ENCODE measurements at places on chromosomes 5 and 9.

DNA sequence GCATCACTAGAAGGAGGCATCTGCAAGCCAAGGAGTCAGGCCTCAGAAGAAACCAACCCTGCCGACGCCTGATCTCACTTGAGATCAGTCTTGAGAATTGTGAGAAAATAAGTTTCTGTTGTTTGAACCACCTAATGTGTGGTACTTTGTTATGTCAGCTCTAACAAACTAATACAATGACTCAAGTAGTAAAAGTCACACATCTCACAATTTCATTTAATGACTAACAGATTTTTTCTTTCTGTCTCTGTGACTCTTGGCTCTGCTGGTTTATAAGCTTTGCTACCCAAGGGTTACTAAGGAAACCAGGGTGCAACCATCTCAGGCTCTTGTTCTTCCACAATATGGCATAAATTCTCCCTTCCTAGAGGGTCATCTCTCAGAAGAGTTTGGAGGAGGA lies 315.8 kb upstream of the GRAMD2B start:
- DNase-seq = no peak

GRCh38 chr9:93305497-93306020 lies 121.6 kb downstream of the WNK2 start:
- DNase-seq = no peak

DNA sequence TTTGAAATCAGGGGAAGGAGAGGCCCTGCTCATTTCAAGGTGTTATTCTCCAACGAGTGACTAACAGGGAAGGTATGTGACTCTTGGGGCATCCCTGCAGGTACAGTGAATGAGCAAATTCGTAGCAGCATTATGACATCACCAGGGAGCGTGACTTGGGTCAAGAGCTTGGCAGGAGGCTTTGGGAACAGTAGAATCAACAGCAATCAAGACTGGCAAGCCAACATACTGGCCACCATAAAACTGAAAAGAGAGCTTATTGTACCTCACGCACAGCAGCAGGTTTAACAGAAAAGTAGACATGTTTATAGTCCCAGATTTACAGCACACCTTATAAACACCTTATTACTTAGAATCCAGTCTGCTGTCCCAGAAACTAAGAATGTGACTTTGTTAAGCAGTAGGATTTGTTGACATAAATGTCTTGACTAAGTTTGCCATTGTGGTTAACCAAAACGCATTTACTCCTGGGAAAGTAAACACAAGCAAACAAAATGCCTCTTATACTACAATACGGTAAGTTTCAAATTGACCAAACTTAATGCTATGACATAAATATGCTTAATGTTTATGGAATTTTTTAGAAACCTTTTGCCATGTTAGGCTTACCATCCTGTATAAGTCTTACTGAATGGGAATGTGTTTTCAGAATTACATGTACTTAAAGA lies 297.8 kb downstream of the NPR3 start:
- no peak for DNase-seq

- DNase-seq = no peak
Observed at GRCh38 chr9:88804254-88804596, 187.0 kb upstream of the S1PR3 start.

DNA sequence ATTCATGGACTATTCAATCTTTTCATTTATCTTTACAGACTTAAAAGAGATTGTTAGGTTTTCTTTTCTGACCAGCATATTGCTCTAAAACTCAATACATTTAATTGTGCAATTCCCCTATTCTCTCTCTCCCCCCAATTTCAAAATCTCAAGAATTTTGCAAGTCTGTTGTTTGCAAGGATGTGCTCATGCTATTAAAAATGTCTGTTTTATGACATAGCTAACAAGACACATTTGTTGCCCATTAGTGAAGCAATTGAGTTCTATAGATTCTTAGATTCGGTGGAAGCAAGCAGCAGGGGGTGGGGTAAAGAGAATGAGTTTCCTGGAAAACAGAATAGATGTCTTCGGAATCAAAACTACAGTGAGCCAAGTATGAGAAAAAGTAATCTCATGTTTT lies 8.5 kb upstream of the CSNK1A1 start:
- peak; percentile 61 for DNase-seq

GRCh38 chr5:173919443-173919842 lies 31.3 kb downstream of the CPEB4 start:
- DNase-seq = no peak

DNA sequence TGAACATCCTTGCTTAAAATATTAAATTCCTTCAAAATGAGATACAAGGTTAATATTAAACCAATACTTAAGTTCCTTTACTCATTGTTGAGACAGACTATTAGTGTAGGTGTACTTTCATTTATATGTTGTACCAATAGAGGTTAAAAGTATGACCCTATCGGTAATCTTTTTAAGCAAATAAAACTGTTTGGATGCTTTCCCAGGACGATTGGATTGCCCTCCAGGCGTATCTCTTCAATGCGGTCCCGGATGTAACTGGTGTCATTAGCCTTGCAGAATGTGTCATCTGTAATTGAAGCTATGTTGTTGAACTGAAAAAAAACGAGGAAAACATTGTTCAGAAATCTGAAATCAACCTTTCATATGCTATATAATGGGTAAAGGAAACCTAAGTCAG lies 18.9 kb downstream of the OGN start:
- no peak for DNase-seq

DNA sequence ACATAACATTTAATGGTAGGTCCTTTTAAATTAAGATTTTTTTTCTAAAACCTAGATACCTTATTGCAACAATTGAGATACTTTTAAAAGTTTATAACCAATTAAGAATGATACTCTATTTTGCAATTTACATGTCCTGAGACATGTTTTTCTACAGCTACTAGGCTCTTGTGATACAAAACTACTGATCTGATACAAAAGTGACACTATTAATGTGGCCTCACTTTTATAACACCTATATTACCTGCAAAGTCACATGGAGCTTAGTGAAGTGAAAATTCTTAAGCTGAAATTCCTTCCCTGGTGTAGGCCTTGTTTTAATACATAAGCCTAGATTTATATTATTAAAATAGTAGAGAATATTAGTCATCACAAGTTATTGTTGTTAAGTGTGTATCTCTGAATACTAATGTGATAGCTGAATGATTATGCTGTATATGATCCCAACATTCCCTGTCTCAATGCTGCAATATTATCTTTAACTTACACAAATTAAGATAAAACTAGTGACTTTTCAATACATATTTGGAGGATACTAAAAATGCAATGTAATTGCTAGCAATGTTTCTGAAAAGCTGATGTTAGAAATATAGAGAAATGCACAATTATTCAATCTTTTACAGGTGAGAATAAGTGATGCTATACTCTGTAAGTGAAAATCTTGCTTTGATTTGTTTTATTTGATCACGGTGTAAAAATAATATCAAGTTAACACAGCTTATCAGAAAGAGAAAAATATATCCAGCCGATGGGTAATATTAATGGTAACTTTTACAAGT lies 2.6 kb downstream of the NFIB start:
- DNase-seq = no peak

DNA sequence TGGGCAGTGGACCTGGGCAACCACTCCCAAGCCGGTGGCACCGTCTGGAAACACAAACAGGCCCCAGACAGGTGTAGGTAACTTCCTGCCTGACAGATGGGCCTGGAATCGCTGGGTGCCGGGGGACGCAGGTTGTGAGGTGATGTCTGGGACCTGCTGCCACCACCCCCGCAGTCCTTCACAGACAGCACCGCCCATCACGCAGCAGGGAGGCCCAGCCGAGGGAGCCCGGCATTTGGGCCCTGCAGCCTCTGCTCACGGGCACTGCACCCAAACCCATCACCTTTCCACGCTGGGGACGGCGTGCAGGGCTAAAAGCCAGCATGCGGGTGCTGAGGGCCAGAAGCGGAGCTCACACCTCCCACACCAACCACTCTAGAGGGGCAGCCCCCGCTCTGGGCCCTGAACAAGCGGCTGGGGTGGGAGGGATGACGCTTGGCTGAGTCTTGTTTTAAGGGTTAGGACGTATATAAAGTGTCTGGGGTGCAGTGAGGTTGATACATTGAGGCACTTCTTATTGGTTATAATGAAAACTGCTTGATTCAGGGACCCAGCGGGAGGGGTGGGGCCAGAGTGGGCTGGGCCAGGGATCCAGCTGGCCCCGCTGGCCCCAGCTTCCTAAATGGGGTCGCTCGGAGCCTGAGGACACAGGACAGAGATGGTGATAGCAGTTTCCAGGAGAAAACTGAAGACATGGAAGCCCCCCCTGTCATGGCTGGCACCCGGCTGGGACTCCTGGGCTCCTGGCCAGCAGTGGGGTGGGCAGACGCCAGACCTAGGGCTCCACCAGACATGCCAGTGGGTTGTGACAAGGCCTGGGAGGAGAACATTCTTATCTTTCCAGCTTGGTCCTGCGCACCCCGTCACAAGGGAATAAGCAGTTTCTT lies 11.3 kb downstream of the MYMK start:
- no peak for DNase-seq

DNA sequence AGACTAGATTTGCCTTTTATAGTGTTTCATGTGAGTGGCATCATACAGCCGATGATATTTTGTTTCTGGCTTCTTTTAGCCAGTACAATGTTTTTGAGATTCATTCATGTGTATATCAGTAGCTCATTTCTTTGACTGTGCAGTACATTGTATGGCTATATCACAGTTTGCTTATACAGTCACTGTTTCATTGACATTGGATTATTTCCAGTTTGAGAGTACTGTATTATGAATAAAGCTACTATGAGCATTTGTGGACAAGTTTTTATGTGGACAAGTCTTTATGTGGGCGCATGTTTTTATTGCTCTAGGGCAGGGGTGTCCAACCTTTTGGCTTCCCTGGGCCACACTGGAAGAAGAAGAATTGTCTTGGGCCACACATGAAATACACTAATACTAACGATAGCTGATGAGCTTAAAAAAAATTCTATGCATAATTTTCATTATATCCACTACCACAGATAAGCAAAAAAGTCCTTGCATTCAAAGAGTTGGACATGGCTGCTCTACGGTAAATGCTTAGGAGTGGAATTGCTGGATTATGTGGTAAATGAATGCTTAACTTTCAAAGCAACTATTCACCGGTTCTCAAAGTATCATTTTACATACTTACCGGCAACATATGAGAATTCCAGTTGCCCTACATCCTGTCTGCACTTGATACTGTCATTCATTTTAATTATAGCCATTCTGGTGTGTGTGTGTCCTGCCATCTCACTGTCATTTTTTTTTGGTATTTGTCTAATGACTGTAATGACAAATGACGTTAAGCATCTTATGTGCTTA lies 177.8 kb downstream of the RGS3 start:
- no peak for DNase-seq

GRCh38 chr5:113770648-113771047 lies 257.2 kb downstream of the YTHDC2 start:
- DNase-seq = no peak

DNA sequence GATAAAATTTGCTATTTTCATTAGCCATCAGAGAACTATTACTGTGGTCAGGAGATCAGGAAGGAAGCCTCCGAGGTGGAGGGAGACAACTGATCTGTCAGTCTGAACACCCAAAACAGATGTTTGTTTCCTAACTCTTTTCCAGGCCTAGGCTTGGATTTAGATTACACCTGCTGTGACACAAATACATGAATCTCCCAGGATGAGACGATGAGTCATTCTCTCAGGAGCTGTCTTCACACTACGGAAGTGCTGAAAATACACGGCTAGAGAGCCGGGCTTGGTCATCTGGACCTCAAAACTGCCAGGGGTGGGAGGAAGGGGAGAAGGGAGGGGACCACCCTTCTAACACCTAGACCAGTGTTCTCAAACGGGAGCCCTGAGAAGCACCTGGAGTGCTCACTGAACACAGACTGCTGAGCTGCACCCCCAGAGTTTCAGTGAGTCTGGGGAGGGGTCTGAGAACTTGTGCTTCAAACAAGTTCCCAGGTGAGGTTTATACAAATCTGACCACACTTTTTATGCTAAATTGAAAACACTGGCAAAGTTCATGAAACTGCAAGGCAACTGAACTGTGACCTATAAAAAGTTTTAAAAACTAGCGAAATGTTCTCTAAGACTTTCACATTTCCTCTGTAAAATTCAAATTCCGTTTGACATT lies 80.3 kb upstream of the EQTN start:
- DNase-seq = no peak

- DNase-seq = peak; percentile 65
Observed at GRCh38 chr5:157476702-157477408, 16.8 kb downstream of the NIPAL4 start.

- no peak for DNase-seq
Observed at GRCh38 chr5:10631316-10631996, 67.6 kb downstream of the ANKRD33B start.

GRCh38 chr9:13034694-13035002 lies 244.8 kb downstream of the MPDZ start:
- DNase-seq = no peak

DNA sequence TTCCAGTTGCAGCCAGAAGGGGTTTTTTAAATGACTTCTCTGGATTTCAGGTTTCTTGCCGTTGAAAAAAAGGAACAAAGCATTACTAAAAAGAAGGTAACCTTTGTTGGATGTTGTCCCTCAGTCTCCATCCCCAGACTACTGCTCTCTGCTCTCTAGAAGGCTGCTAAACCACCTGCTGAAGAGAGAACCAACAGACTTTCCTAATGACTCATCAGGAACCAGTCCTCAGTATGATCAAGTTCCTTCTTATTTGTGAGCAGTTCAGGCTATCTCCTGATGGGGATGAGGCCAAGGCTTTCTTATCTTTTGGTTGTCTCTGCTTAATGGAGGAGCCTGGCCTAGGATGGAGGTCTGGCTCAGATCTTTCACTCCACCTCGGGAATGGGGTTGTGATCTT lies 4.1 kb downstream of the KIF4B start:
- no peak for DNase-seq

DNA sequence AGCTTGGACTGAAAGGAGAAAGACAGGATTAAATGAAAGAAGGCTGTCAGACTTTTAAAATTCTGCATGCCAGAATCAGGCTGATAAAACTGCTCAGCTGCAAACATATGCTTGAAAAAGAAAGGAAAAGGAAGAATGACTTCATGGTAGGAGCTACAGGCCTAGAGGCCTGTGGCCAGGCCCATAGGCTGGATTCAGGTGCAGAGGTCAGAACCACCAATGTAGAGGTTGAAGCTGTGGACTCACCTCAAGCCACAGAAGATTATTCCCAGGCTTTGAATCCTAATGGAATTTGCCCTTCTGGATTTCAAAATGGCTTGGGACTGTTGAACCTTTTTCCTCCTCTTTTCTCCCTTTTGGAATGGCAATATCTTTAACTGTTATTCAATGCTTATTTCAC lies 47.7 kb downstream of the TMEM38B start:
- DNase-seq = no peak

DNA sequence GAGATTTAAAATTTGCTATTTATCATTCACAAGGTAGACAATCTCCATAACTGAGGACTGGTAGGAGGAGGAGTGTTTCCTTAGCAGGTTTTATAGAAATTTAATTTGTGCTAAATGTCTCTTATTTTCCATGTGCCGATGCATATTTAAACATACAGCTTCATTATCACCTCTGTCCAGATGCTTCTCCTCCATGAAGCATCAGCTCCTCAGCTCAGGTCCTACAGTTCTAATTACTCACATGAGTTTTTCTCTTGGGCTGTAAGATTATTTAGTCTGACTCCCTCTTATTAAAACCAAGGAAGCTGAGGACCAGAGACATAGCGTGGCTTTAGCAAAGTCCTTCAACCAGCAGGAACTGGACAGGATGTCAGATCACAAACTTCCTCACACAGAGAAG lies 300.2 kb upstream of the PANK3 start:
- no peak for DNase-seq
